Stimulated activated CD8-positive, alpha-beta memory T cell treated with anti-CD3 and anti-CD28 coated beads, Interleukin-15, amount 100 ng/mL, for 24 hours (primary cell): ENCODE measurements at places on chromosomes 1 and 21.

DNA sequence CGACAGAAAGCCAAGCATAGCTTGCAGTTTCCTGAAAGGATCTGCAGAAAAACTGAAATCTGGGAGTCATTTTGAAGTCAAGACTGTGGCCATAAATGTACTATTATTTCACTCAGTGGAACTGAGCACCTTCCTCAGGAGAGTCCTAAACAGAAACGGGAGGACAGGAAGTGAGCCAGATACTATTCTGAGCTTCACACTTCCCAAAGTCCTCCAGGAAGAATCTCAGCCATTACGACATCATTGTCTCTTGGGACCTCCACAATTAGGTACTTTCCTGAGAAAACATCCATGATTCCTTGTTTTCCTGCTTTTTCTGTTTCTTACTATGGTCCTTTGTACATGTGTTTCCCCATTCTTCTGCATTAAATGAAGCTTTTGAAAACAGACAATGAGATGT is 299.2 kb upstream of the USP25 start:
- no peak for DNase-seq

- DNase-seq: no peak
Measured at GRCh38 chr1:182366596-182366995, 25.0 kb downstream of the GLUL start.

- no peak for DNase-seq
Measured at GRCh38 chr21:41907496-41908258, 28.5 kb upstream of the PRDM15 start.

GRCh38 chr1:108077991-108078390 is 113.0 kb upstream of the VAV3 start:
- DNase-seq: no peak
